Kasumi-1 (cell line): ENCODE measurements at places on chromosomes 2 and 18.

DNA sequence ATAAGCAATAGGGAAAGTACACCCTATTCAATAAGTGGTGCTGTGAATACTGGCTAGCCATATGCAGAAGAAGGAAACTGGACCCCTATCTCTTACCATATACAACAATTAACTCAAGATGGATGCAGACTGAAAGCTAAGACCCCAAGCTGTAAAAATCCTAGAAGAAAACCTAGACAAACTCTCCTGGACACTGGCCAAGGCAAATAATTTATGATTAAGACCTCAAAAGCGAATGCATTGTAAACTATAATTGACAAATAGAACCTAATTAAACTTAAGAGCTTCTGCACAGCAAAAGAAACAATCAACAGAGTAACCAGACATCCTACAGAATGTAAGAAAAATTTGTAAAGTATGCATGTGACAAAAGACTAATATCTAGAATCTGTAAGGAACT, 41.1 kb upstream of the ASXL3 start:
- no peak for DNase-seq

DNA sequence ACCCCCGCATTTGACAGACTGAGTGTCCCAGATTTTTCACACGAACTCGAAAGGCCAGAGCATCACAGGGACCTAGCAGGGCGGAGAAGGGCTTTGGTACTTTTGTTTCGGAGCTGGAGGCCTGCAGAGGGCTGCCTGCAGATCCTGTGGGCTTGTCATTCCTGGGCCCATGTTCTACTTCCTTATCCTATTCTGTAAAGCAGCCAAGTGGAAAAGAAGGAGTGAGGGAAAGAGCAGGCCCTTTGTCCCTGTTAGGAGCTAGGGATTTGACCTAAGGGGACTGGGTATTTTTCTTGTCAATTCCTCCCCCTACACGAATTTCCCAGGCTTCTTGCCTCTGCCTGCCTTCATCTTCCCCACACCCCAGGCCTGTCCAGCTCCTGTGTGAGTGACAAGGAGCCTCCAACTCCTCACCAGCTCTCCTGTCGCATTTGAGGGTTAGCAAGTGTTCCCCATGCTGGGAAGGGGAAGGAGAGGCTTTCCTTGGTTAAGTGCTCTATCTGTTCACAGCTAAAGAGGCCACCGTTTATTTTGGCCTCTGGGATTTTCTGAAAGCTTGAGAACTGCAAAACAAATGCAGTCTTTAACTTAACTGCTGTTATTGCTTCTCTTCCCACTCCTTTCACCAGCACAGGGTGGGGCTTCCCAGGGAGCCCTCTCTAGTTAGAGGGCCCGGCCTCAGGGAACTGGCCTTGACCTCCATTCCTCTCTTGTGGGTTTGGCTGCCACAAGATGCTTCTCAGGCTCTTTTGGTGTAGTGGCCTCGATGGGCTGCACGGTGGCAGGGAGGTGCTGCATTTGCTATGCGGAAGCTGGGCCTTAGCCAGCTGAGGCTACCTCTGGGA, 61.2 kb downstream of the SGPP2 start:
- DNase-seq, result no peak

DNA sequence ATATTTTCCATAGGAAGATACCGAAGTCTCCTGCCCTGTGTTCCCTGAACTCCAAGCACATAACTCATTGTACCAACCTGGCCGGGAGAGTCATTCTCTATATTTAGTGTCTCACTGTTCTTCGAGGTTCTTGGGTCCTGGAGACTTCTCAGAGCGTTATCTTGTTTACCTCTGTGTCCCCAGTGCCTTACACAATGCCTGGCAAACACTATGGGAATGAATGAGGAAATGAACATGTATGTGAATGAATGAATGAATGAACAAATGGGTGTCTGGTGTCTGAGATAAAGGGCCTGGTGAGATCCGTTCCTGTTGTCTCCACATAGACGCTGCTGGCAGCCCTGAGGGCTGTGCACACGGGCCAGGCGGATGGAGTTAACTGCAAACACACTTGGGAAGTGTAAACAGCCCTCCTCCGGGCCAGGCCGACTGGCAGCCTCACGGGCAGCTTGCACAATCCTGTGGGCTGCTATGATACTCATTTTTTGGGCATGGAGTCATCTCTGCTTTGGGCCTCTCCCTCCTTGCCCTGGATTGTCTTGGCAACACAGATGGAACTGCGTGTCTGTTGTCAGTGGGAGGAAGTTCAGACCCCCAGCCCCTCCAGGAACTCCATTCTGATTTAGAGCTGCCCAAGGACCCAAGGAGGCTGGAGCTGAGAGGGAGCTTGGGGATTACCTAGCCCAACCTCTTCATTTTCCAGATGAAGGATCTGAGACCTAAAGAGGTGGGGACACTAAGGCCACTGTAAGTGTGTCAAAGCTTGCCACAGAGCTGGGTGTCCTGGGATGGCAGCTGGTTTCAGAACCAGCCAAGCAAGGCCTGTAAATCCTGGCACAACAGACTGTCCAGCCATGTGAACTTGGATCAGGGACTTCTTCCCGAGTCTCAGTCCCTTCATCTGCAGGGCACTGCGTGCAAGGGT, 124.4 kb downstream of the INHBB start:
- DNase-seq, result no peak

DNA sequence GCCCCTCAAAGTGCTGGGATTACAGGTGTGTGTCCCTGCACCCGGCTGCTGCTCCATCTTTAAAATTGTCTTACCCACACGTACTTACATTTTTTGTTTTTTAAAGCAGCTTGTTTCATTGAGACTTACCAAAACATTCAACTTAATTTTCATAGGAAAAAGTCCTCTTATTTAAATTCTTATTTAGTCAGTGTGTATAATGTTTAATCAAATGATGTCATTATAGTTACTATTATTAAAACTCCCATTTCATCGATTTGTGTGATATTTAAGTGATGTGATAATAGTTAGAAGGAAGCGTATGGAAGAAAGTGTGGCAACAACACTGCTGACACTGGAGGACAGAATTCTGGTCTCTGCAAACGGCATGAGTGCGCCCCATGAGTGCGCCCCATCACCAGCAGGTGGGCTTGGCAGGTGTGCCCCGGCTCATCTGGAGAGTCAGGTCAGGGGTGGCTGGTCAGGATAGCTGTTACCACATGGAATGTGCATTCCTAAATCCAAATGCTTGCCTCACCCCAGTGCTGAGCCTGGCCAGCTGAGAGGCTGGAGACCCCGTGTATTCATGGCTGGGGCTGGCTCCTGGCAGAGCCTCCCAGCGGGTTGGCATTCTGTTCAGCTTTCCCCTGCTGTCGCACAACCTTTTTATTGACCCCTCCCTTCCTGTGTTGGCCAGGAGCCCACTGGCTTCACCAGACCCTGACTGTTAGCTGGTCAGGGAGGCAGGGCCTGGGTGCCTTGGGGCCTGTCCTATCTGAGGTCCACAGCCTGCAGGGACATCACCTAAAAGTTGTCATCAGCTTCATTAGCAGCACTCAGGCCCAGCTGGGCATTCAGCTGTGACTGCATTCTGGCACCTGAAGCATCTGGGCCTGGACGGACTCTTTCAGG, 79.7 kb downstream of the AGAP1 start:
- no peak for DNase-seq

GRCh38 chr2:182445391-182445965, 18.6 kb upstream of the PDE1A start:
- DNase-seq, result no peak

- no peak for DNase-seq
Observed at GRCh38 chr2:11527001-11527400, 6.8 kb upstream of the GREB1 start.
